ENCODE measurements at places on chromosomes 11 and 22.

- no peak for DNase-seq
Observed at GRCh38 chr11:66846671-66847091, 3.4 kb downstream of the RCE1 start.

DNA sequence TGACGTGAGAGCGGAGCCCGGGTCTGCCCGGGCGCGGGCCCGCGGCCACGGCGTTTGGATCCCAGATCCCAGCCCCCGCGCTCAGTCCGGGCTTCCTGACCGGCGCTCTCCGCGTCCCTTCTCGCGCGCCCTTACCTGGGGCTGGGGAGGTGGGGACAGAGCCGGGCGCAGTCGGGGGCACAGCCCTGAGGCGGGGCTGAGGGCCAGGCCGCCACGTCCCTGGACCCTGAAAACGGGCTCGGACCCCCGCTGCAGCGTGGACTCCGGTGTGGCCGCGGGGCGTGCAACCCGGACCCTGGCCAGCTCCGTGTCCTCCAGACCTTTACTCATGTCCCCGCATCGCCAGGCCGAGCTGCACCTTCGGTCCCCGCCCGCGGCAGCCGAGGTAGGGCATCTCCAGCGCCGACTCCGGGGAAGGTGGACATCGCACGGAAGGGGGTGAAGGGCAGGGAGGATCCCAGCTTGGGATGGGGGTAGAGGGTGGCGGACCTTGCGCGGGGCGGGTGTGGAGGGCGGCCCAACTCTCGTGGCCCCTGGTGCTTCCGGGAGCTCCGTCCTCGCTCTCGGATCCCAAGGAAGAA is 9.9 kb upstream of the AIFM3 start:
- DNase-seq = peak; percentile 60

- DNase-seq = no peak
Observed at GRCh38 chr11:9060700-9061111, 30.7 kb downstream of the SCUBE2 start.

- no peak for DNase-seq
Observed at GRCh38 chr11:108847298-108847990, 182.6 kb downstream of the DDX10 start.

DNA sequence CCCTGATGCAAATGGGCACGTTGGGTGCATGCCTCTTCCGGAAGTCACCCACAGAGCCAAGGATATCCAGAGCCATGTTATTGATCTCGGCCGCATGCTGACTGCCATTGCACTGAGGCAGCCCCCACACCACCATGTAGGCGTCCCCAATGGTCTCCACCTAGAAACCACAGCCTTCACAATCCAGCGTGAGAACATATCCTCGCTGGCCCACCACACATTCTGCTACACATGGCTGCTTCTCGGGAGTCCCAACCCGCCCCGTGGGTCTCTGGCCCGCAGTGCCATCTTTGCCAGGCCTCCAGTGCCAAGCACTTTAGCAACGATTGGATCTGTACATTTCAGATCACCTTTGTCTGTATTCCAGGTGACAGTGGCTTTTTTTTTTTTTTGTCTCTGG is 26.2 kb upstream of the LRRC32 start:
- no peak for DNase-seq

- DNase-seq = no peak
Observed at GRCh38 chr11:11039208-11039965, 181.5 kb upstream of the ZBED5 start.

- no peak for DNase-seq
Observed at GRCh38 chr11:111206472-111206871, 39.1 kb upstream of the POU2AF2 start.

DNA sequence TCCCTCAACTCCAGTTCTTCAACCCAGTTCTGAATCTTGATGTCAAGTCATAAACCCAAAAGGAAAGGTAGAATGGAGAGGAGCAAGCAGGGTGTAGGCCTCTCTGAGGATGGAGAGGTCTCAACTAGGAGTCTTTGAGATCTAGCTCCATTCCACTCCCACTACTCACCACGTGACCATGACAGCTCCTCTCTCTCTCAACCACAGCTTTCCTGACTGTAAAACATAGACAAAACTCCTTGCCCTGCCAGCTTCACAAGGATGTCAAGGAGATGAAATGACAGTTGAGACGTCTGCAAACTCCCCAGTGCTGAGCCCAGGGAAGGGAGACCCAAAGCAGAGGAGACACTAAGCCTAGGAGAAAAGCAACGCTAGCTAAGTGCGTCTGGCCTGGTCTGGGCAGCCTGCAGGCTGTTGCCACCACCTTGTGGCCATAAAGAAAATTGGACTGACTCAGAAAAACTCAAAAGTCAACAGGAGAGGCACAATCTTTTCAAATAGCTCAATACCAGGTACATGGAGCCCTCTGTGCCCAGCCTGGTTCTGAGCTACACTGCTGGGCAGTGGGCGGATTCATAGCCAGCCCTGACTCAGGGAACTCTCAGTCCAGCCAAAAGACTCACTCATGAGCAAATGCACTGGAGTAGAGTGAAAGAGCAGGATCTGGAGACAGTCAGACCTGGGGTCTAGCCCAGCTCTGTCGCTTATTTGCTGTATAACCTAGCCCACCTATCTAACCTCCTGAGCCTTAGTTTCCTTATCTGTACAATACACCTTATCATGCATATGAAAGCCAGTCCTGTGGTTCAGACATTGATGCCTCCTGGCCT is 3.4 kb downstream of the CLPB start:
- peak; percentile 26 for DNase-seq

GRCh38 chr22:28034760-28035401 is 115.8 kb upstream of the PITPNB start:
- peak; percentile 83 for DNase-seq

- no peak for DNase-seq
Observed at GRCh38 chr11:36774603-36775002, 176.6 kb upstream of the RAG2 start.

- peak; percentile 86 for DNase-seq
Observed at GRCh38 chr22:43883012-43883661, 8.7 kb downstream of the PNPLA5 start.

DNA sequence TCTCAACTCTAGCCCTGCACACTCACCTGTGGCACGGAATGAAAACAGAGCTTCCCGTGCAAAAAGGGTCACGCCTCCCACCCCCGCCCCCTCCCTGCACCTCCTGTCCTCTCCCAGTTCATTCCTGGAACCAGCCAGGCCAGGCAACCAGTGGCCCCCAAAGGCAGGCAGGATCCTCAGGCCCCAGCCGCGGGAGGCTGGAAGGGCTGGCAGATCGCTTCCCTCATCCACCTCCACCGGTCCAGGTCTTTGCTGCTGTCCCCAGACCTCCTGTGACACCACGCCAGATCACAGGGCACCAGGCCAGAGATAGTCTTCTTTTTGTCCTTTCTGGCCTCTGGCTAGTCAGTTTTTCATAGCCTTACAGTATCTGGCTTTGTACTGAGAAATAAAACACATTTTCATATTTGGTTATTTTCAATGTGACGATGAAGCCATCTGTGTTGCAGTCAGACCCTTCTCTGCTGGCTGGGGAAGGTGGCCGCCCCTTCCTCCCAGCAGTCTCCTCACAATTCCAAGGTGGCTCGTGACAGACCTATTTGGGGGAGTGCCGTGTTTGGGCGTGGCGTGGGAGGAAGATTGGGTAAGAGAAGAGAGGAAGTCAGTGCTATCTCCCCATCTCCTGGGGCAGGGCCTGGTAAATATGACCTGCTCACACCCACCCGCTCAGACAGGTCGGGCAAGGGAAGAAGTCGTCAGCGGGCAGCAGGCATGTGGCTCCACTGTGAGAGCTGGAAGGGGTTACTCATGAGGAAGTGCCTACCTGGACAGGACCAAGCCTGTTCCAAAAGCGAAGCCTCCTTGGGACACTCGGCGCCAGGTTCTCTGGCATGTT is 9.1 kb downstream of the SSH3 start:
- DNase-seq = peak; percentile 45

DNA sequence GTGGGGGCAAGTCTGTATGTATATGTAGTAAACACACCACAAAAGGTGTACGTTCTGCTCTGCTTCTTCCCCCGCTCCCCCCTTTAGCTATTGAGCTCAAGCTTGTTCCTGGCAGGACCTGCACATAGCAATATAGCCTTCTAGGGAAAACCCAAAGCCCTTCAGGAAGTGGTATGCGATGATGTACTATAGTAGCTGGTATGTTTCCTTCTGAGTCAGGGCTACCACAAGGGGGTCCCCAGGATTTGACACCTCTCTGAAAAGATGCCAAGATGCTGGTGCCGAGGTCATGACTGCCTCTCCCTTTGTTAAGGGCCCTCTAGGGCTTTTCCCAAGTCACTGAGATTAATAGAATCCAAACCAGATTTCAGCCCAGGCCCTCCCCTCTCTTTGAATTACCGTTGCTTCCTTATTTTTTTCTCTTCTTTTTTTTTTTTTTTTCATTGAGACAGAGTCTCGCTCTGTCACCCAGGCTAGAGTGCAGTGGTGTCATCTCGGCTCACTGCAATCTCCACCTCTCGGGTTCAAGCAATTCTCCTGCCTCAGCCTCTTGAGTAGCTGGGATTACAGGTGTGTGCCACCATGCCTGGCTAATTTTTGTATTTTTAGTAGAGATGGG is 268.4 kb downstream of the ETS1 start:
- no peak for DNase-seq

DNA sequence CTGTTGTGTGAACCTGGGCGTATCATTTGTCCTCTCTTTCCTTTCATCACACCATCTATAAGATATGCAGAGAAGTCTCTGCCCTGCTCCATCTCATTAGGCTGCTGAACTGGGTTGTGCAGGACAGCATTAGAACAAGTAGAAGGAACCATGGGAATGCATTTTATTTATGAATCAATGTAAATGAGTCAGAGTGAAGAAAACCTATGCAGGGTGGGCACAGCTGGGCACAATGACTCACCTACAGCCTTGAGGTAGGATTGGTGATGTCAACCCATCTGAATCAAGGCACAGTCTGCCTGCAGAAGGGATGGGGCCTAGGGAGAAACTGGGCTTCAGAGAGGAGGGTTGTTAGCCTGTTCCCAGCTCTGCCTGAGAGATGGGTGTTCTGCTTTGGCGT is 123.4 kb downstream of the CSNK2A3 start:
- DNase-seq = no peak

- DNase-seq = peak; percentile 41
Observed at GRCh38 chr22:38943201-38943600, 14.2 kb upstream of the APOBEC3A start.

- DNase-seq = no peak
Observed at GRCh38 chr11:69575296-69576068, 65.5 kb upstream of the CCND1 start.

DNA sequence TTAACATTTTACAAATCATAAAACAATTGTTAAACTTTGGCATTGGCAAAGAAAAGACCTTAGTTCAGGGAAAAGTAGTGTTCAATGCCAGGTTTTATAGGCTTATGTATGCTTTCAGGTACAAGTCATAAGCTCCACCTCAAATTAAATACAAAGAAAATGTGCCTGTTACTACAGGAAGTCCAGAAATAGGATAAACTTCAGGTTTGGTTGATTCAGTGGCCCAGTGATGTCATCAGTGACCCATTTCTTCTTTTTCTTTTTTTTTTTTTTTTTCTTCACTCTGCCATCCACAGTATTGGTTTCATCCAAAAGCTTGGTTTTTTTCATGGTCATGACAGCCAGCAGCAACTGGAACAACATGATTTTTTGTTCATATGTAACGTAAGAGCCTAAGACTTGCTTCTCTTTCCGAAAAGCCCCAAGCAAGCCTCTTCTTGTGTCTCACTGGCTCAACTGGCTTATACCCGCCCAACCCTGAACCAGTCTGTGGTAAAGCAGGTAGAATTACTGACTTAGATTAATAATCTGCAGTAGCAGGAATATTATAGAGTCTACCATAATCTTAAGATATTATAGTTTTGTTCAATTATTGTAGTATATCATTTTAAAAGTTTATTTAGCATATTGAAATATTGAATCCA is 46.2 kb downstream of the TTC17 start:
- DNase-seq = no peak

DNA sequence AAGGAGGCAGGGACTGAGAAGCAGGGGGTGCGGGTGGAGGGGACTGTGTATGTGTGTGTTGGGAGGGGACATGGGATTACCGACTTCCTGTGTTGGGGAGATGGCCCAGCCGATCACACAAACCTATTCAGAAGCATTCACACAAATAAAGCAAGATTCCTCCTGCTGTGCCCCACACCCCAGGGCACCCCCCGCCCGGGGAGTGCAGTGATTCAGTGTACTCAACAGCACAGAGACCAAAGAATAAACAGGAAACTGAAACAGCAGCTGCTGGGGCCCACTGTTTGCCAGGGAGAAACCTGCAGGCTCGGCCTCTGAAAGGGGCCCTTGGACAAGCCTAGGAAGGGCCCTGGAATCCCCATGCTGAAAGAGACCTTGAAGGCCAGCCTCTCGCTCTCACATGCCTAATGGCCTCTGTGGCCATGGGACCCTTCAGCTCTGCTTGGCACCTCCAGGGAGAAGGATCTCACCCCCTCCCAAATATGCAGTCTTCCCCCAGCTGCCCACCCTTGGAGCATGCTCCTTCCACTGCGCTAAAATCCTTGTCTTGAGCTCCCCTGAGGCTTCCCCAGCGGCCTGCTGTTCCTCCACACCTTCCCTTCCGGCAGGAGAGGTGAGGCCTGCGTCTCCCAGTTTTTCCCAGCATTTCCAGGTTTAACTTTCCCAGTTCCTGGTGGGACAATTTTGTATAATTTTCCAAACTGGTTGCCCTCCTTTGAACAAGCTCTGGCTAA is 72.9 kb downstream of the CSNK2A3 start:
- no peak for DNase-seq

DNA sequence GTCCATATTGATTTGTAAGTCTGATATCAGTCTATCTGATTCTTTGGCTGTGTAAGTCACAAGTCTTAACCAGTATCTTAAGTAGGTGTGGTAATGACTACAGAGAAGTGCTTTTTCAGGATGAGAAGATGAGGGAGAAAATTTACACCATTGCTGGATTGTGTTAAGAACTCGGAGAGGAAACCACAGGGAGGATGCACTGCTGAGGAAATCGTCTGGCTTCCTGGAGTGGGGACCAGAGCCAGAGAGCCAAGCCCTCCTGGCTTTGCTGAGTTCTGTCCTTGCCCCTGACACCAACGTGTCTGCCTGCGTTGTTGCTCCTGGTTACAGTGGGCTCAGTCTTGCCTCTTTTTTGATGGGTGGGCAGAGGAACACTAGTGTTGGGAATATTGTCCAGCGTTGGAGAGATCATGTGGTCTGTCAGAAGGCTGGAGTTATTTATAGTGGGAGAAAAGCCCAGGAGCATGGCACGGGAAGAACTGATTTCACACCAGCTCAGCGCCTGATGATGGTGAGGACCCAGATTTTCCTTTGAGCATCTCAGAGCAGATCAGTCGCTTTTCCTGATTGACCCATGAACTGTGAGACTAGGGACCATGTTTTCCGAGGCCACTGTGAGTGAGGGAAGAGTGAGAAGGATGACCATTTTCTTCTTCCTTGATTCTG is 29.6 kb downstream of the MARK2 start:
- DNase-seq = no peak

DNA sequence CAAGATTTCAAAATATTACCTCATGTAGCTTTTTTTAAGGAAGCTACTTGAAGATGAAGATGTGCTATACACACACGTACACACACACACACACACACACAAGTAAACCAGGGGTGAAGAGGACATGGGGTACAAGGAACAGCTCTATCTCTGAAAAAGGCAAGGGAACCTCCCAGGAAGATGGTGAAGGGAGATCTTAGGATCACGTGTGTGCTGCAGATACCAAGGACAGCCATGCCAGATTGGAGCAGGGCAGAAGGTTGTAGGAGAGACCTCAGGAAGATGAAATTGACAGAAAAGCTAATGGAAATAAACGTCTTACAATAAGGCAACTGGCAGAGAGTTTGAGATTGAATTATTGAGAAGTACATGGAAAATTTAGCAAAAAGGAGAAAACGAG is 19.7 kb downstream of the RAB39A start:
- DNase-seq = no peak

- no peak for DNase-seq
Observed at GRCh38 chr11:106872246-106872645, 146.0 kb downstream of the GUCY1A2 start.
